Aortic smooth muscle cell (primary cell): ENCODE measurements at places on chromosomes 2 and 18. TPM values are rescaled to one million over a fixed set of nuclear protein-coding genes. Genes with fewer than 3 reads are reported as not detected.

Gene NOSTRIN
- under 0.01 TPM in 1 of 2 replicates, not detected in the other for total RNA-seq

Gene ZNF513
- total RNA-seq = 6.4 and 7.5 TPM in 2 replicates

Gene HADHB
- total RNA-seq = 96.4 and 116 TPM in 2 replicates

Gene HMSD
- total RNA-seq = not detected in 2 replicates

Gene MYCN
- not detected in 2 replicates for total RNA-seq

Gene GPR45
- not detected in 2 replicates for total RNA-seq

Gene C2orf80
- total RNA-seq = not detected in 2 replicates

Gene FAM117B
- 1.5 and 3.2 TPM in 2 replicates for total RNA-seq

Gene DCDC2C
- not detected in 2 replicates for total RNA-seq

Gene GALNT3
- total RNA-seq = 0.44 and 2.0 TPM in 2 replicates

Gene IKZF2
- total RNA-seq = 5.5 and 13.8 TPM in 2 replicates

Gene DOK6
- 2.1 and 3.0 TPM in 2 replicates for total RNA-seq

Gene SMAD2
- total RNA-seq = 72.0 and 117 TPM in 2 replicates

Gene TTC32
- total RNA-seq = 4.8 and 5.8 TPM in 2 replicates

Gene DSG1
- not detected in 2 replicates for total RNA-seq

Gene RNPEPL1
- total RNA-seq = 11.1 and 17.8 TPM in 2 replicates

Gene LRRTM4
- not detected in 2 replicates for total RNA-seq

Gene ST8SIA3
- not detected in 2 replicates for total RNA-seq

Gene CAPN13
- total RNA-seq = not detected in 2 replicates

Gene ING5
- 16.7 and 26.3 TPM in 2 replicates for total RNA-seq

Gene SLC38A11
- total RNA-seq = 0.06 TPM in 1 of 2 replicates, not detected in the other

Gene RAB3GAP1
- 81.1 and 93.2 TPM in 2 replicates for total RNA-seq

Gene PPM1G
- total RNA-seq = 76.8 and 107 TPM in 2 replicates

Gene KCNK3
- 3.7 and 8.2 TPM in 2 replicates for total RNA-seq

Gene CD8B2
- not detected in 2 replicates for total RNA-seq

Gene CENPA
- 4.2 and 9.0 TPM in 2 replicates for total RNA-seq

Gene FEV
- total RNA-seq = not detected in 2 replicates

Gene TXNDC2
- total RNA-seq = 0.06 TPM in 1 of 2 replicates, not detected in the other

Gene PKP4
- 21.9 and 28.9 TPM in 2 replicates for total RNA-seq

Gene TMEM169
- 0.40 and 0.56 TPM in 2 replicates for total RNA-seq

Gene ACADL
- total RNA-seq = 0.26 and 0.44 TPM in 2 replicates

Gene DDX18
- total RNA-seq = 35.1 and 35.3 TPM in 2 replicates

Gene TEKT4
- not detected in 2 replicates for total RNA-seq

Gene ALK
- total RNA-seq = 0.13 TPM in 1 of 2 replicates, not detected in the other

Gene FOXI3
- total RNA-seq = not detected in 2 replicates

Gene PECR
- 11.6 and 15.7 TPM in 2 replicates for total RNA-seq

Gene GPR55
- not detected in 2 replicates for total RNA-seq

Gene MYL12B
- total RNA-seq = 608 and 668 TPM in 2 replicates

Gene GTF2A1L
- total RNA-seq = 3.5 and 4.9 TPM in 2 replicates

Gene DLGAP1
- 0.40 and 2.4 TPM in 2 replicates for total RNA-seq

Gene IRS1
- 6.2 and 9.4 TPM in 2 replicates for total RNA-seq

Gene LCT
- not detected in 2 replicates for total RNA-seq

Gene RBM44
- total RNA-seq = 0.26 and 0.56 TPM in 2 replicates

Gene OBSL1
- 28.4 and 43.8 TPM in 2 replicates for total RNA-seq

Gene FAP
- total RNA-seq = 91.9 and 141 TPM in 2 replicates

Gene NEMP2
- total RNA-seq = 4.5 and 4.6 TPM in 2 replicates

Gene TMEM17
- 2.2 TPM in 2 replicates for total RNA-seq

Gene TUBB8B
- total RNA-seq = not detected in 2 replicates

Gene LMAN1
- total RNA-seq = 158 and 181 TPM in 2 replicates

Gene FBXO15
- total RNA-seq = 0.12 and 0.26 TPM in 2 replicates

Gene SULT1C4
- total RNA-seq = 0.13 and 0.19 TPM in 2 replicates

Gene PJVK
- 1.2 and 1.5 TPM in 2 replicates for total RNA-seq

Gene CYRIA
- 0.87 and 1.5 TPM in 2 replicates for total RNA-seq
